ENCODE measurements at places on chromosomes 3 and 15.

- DNase-seq: no peak
These were observed 293.2 kb downstream of the MCTP2 start for GRCh38 chr15:94524565-94524964.

- no peak for DNase-seq
These were observed 136.5 kb downstream of the RORA start for GRCh38 chr15:61092361-61093157.

GRCh38 chr3:132550579-132551305 is 46.3 kb upstream of the ACKR4 start:
- no peak for DNase-seq

- no peak for DNase-seq
These were observed 20.9 kb downstream of the TBC1D21 start for GRCh38 chr15:73894133-73894814.

GRCh38 chr3:178147001-178147400 is 389.2 kb upstream of the KCNMB2 start:
- DNase-seq: no peak

DNA sequence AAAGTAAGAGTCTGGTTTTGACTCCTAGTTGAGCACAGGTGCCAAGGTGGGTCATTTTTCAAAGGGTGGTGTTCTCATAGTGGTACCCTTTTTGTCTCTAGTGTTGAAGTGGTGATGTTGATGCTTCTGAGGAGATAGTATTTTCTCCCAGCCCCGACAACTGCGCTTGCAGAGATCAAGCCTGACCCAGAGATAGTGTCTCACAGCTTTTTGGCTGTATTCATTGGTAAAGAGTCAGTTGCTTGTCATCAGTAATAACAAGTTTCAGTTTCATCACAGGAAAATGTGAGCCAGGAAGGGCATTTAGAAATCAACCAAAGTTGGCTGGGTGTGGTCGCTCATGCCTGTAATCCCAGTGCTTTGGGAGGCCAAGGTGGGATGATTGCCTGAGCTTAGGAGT is 139.3 kb downstream of the NFKBIZ start:
- DNase-seq: no peak

- DNase-seq: no peak
These were observed 129.3 kb upstream of the FEZF2 start for GRCh38 chr3:62502315-62503300.

DNA sequence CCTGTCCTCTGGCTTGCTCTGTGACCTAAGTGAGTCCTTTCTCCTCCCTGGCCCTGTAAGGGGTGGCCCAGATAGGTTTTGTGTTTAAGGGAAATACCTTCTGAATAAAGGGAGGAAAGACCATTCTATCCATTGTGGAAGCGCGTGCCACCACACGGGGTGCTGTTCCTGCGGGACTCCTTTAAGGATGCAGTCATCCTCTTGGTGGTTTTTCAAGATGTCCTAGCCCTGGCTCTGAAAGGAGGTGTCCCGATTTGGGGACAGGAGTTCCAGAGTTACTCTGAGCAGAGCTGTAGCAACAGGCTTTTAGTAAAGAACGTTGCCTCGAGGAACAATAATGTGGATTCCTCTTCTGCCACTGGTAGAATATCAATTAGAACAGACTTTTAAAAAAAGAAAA is 9.6 kb downstream of the SLC6A6 start:
- DNase-seq: no peak

DNA sequence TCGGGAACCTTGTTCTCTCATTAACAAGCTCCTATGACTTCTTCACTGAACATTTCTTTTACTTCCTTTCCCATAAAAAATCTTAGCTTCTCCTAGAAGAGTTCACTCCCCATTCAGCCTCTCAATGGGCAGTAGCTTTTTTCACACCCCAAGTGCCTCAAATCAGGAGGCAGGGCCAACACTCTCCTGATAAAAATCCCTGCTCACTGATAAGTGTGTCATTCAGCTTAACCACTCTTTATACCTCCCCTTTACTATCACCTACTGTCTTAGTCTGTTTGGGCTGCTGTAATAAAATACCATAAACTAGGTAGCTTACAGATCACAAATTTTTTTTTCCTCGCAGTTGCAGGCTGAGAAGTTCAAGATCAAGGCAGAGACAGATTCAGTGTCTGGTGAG is 400.4 kb downstream of the WDR72 start:
- DNase-seq: no peak

- no peak for DNase-seq
These were observed 7.5 kb downstream of the SRGAP3 start for GRCh38 chr3:9241956-9242355.

GRCh38 chr15:52370010-52370409 is 74.4 kb upstream of the MYO5C start:
- DNase-seq: no peak

GRCh38 chr15:47577000-47577399 is 140.3 kb upstream of the SEMA6D start:
- no peak for DNase-seq

DNA sequence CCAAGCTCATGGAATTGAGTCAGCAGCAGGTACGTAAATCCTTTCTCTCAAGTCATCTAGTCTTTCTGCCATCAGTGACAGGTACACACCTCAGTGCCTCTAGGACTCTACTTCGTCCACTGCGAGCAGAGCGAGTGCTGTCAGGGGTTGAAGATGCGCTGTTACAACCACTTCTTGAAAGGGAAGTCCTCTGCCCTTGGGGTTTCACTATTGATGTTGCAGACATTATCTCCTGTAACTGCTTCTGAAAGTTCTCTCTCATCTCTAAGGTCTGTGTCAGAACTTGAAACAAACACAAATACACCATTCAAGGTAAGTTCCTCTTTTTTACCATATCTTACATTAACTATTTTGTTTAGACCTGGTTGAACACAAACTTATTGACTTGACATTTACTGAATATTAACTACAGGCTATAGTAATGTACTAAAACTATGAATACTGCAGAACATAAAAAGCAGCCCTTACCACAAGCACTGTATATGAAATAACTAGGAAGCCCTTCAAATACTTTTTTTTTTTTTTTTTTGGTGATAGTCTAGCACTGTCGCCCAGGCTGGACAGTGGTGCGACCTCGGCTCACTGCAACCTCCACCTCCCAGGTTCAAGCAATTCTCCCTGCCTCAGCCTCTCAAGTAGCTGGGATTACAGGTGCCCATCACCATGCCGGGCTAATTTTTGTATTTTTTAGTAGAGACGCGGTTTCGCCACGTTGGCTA is 41.5 kb downstream of the TOPBP1 start:
- no peak for DNase-seq

- DNase-seq: no peak
These were observed 347.9 kb upstream of the ATP10A start for GRCh38 chr15:26210980-26211379.

DNA sequence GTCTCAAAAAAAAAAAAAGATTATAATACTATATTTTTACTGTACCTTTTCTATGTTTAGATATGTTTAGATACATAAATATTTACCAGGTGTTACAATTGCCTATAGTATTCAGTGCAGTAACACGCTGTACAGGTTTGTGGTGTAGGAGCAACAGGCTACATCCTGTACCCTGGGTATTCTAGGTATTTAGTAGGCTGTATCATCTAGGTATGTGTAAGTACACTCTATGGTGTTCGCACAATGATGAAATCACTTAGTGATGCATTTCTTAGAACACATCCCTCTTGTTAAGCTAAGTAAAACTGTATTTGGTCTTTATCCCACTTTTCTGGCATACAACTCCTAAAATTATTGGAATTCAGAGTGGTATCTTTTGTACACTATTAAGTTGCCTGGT is 77.8 kb downstream of the CDC25A start:
- DNase-seq: no peak
